GOT3 (cell line): ENCODE measurements at places on chromosomes 3 and 15.

DNA sequence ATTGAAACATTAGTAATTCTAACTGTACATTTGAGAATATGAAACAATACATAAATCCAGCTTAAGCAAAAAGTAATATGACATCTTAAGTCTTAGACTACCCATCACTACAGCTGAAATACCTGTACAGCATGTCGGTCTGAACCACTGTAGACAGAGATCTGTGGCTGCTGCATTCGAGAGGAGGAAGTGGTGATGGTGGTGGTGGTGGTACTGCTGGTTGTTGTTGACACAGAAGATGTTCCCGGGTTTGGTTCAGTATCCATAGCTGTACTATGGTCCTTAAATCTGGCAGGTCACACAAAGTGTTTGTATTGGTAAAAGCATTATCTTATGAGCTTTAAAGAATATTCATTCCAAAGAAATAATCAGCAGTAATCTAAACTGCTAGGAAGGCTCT lies 2.9 kb downstream of the PHC3 start:
- DNase-seq: no peak

- DNase-seq: no peak
These were observed 34.0 kb downstream of the FGD5 start for GRCh38 chr3:14852717-14853116.

- DNase-seq: no peak
These were observed 263.5 kb upstream of the RASGRP1 start for GRCh38 chr15:38828031-38828532.

DNA sequence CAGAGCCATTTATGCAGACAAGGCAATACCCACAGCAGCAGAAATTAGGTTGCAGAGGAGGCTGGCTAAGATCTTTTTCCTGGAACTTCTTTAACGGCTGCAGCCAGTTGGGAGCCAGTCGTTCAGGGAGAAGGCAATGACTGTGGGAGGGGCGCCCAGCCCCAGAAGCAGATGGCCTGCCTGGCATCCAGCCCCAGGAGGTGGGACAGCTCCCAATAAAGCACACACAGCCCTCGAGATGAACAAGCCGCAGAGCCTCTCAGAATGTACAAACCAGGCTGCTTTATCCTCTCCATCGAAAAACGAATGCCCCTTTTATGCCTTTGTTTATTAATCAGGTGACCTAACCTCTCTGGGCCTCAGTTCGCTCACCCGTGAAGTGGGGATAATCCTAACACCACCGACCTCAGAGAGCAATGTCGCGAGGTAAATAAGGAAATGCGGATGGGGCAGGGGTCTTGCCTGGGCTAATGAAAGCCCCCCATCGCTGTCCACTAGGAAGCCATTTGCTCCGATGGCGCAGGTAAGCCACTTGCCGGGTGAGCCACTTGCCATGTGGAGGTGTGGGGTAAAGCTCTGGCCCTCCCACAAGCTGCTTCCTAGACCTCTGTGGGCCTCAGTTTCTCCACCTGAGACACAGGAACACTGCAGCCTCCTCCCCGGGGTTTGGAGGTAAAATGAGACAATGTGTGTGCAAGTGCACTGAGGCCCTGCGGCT lies 35.8 kb downstream of the MGLL start:
- DNase-seq: no peak

GRCh38 chr3:97821287-97821773 lies 481 bp upstream of the CRYBG3 start:
- DNase-seq: peak; percentile 60

- DNase-seq: no peak
These were observed 71.3 kb upstream of the MBNL1 start for GRCh38 chr3:152197451-152197850.

DNA sequence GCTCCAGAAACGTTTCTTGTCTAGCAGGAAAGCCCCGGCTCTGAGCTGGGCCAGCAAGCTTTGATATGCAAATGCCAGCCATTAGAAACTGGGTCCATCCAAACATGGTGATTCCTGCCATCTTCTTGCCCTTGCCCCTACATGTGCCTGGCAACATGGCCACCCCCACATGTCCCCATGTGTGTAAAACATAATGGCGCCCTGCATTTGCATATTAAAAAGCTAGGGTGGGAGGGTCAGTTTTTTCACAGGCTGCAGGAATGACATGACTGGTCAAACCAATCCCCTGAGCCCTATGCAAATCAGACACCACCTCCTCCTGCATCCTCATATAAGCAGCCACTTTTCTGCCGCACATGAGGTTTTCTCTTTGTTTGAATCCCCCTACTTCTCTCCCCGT lies 21.2 kb downstream of the GPR156 start:
- no peak for DNase-seq

DNA sequence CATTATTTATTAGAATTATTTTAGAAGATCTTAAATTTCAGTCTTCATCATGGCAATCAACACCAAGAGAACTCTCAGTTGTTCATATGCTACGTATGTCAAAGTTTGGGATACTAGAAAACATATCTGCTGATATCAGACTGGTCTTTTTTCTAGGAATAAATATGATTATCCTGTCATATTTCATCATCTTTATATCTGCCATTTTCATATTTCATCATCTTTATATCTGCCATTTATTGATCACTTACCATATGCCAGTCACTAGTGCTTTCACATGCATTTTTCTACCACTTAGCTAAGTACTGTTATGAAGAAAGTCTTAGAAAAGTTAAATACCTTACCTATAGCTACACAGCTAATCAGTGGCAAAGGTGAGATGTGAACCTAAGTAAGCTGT lies 2.8 kb upstream of the ZCWPW2 start:
- DNase-seq: no peak

GRCh38 chr15:66935688-66936087 lies 129.7 kb upstream of the SMAD3 start:
- no peak for DNase-seq

- no peak for DNase-seq
These were observed 27.1 kb downstream of the CCDC13 start for GRCh38 chr3:42745776-42746454.

- no peak for DNase-seq
These were observed 8.4 kb upstream of the GATA2 start for GRCh38 chr3:128501431-128501830.

- DNase-seq: no peak
These were observed 660 bp upstream of the RTF1 start for GRCh38 chr15:41416128-41416741.

DNA sequence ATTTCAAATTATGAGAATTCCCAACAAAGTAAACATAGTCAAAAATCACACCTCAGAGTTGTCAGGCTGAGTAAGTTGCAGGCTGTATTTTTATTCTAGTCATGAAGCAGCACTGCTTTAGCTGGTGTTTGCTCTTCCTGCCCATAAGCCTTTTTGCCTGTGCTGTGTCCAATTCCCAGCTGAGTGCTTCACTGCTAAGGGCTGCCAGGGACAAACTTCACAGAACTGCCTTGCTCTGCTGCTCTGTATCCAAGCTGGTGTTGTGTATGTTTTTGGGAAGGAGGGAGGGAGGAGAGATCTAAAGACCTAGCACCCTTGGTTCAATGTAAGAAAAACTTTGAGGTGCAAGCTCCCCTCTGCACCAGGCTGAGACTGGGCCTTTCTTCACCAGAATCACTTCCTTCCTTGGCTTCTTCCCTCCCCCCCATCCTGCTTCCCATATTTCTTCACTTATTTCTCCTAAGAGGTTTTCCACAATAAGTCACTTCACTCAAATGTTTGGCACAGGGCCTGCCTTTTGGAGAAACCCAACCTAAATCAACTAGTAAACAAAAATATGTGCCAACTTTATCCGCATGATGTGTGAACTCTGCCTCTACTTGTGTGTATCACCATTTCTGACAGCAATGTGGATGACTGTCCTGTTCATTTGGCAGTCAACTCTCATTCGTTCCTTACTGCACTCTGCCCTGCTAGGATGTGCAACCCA lies 156.1 kb downstream of the TBL1XR1 start:
- no peak for DNase-seq

DNA sequence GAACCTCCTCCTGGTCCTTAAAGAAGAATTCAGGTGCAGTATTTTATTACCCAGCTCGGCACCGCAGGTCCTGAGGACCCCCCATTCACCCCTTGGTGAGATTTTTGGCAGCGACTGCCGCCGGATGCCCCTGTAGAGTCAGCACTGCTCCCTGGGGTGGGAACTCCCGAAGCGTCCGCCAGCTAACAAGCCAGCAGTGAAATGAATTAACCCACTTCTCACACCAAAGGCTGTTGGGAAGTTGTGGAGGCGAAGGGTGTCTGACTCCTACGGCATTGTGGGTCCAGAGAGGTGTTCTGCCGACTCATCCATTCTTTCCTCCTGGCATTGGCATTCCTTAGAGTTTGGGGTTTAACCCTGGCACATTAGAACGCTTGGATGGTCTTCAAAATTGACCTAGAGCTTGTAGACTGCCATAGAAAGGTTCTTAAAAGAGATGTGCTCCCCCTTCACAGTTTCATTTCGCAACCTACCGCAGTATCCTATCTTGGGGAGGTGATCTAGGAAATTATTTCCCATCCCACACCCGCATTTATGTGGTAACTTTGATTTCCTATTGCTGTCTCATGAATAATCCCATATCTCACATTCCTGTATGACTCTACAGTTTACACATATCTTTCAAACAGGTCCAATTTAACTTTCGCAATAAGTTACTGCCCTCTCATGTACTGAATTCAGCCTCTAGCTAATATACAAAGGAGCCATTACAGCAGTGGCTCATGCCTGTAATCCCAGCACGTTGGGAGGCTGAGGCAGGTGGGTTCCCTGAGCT lies 879 bp upstream of the EIF5A2 start:
- DNase-seq: peak; percentile 34

GRCh38 chr3:37730825-37731224 lies 130.9 kb upstream of the CTDSPL start:
- DNase-seq: no peak

- DNase-seq: no peak
These were observed 151.6 kb downstream of the BBX start for GRCh38 chr3:107674371-107674770.

- no peak for DNase-seq
These were observed 675 bp downstream of the BRPF1 start for GRCh38 chr3:9732080-9732739.

- no peak for DNase-seq
These were observed 46.5 kb upstream of the LIMD1 start for GRCh38 chr3:45547764-45548680.

DNA sequence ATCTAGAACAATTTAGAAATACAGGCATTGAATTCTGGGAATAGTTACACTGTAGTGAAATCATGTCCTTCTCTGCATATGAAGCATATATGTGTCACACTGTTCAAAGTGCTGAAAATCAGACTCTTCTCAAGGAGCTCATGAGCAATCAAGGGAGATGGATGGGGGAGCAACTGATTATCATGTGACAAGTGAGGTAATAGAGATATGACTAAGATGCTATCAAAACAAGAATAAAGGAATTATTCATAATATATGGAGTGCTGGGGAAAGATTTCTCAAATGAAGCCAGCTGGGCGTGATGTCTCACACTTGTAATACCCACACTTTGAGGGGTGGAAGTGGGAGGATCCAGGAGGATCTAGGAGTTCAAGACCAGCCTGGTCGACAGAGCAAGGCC lies 74.9 kb upstream of the CHRNB4 start:
- no peak for DNase-seq

GRCh38 chr3:136377508-136377907 lies 127.4 kb downstream of the PCCB start:
- DNase-seq: no peak

DNA sequence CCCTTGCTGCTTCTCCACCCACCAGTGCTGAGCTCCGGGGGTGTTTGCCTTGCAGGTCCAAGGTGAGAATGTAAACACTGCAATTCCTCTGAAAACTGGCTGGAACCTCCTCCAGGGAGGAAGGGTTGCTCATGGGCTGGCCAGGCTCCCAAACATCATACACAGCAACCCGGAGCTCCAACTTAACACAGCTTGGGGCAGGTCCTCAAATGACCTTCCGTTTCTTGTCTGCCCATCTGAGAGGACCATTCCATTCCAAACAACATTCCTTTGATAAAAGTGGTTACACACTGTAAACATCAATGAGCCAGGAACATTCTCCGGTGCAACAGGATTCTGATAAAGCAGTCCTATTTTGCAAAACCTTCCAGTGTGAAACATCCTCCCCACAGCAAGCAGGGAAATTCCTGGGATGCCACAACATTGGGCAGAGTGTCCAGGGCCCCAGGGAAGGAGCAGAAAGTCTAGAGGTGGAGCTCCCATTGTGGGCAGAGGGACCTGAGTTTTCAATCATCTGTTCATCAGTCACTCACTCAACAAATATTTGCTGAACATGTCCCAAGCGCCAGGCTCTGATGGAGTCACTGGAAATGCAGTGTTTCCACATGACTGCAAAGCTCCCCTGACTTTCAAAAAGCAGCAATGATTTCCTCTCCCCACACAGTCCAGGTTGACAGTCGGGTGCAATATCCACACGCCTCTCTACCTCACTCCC lies 7.3 kb upstream of the HEG1 start:
- no peak for DNase-seq

GRCh38 chr3:43542328-43543043 lies 79.3 kb downstream of the ANO10 start:
- DNase-seq: no peak

DNA sequence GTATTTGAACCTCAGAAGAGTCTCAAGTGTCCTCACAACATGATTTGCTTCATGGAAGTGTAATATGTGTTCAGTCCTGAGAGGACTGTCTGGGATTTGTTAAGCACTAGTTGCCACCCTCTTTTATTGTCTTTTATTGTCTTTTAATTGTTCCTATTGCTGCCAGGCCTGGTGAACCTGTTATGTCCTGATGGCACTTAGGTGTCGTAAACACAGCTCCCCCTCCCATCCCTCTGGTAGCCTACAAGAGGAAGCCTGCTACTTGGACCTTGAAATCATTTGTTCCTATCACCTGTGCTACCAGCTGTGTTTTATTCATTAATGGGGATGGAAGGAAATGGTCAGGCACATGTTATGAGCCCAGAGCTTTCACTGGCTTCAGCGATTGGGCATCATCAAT lies 19.3 kb downstream of the CCNB2 start:
- no peak for DNase-seq

- DNase-seq: no peak
These were observed 150.1 kb upstream of the FHIT start for GRCh38 chr3:61401359-61401758.
